ENCODE measurements at places on chromosomes 7 and 10. TPM values are rescaled to one million over a fixed set of nuclear protein-coding genes. Genes with fewer than 3 reads are reported as not detected.

GRCh38 chr10:103768345-103768744 is 87.0 kb downstream of the SH3PXD2A start:
- H3K4me1 ChIP-seq = peaks cover 33% of the 10 kb centered on the region
- no peak for DNase-seq
- no peaks in the 10 kb centered on the region for H3K27me3 ChIP-seq
- no peak overlapping the region for H3K27ac ChIP-seq

GRCh38 chr7:129047761-129048160 is 7.2 kb downstream of the TNPO3 start:
- peaks cover 3% of the 10 kb centered on the region for H3K36me3 ChIP-seq
- no peaks in the 10 kb centered on the region for H3K4me1 ChIP-seq
- no peaks in the 10 kb centered on the region for H3K27me3 ChIP-seq
- no peak for DNase-seq
- H3K4me3 ChIP-seq = no peak overlapping the region
- no peak overlapping the region for H3K27ac ChIP-seq

GRCh38 chr10:4437061-4437460 is 388.9 kb upstream of the AKR1E2 start:
- no peaks in the 10 kb centered on the region for H3K36me3 ChIP-seq
- no peak for DNase-seq
- H3K27me3 ChIP-seq = no peaks in the 10 kb centered on the region
- H3K4me1 ChIP-seq = no peaks in the 10 kb centered on the region
- no peak overlapping the region for H3K4me3 ChIP-seq

DNA sequence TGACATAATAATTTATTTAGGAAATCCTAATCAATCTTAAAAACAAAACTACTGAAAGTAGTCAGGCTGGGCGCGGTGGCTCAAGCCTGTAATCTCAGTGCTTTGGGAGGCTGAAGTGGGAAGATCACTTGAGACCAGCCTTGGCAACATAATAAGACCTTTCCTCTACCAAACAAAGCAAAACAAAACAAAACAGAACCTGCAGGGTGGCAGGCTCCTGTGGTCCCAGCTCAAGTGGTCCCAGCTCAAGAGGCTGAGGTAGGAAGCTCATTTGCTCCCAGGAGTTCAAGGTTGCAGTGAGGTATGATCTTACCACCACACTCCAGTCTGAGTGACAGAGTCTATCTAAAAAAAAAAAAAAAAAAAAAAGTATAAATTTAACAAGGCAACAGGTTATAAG is 748.0 kb downstream of the CNTNAP2 start:
- no peaks in the 10 kb centered on the region for H3K4me1 ChIP-seq
- H3K36me3 ChIP-seq = no peaks in the 10 kb centered on the region
- no peak overlapping the region for H3K4me3 ChIP-seq
- no peak overlapping the region for H3K27ac ChIP-seq
- H3K27me3 ChIP-seq = no peaks in the 10 kb centered on the region

GRCh38 chr10:61487506-61487905 is 34.3 kb upstream of the TMEM26 start:
- H3K4me1 ChIP-seq = no peaks in the 10 kb centered on the region
- no peak overlapping the region for H3K4me3 ChIP-seq
- no peaks in the 10 kb centered on the region for H3K36me3 ChIP-seq
- no peak overlapping the region for H3K27ac ChIP-seq

DNA sequence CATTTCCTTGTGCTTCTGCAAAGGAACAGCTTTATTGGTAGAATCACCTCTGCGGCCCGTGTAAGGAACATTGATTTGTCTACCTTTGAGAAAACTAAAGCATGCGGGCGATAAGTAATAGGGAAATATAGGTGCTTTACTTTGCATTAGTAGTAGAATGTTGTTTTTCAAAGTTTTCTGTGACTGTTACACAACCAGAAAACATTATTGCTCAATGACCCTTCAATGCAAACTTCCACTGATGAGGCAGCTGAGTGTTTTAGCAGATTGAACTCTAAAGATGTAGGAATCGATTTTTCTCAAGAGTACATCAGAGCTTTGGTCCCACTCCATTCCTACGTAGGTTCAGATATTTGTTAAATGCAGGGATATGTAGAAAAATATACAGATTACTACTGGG is 427.8 kb downstream of the DNAJB9 start:
- H3K4me3 ChIP-seq = no peak overlapping the region
- H3K27ac ChIP-seq = no peak overlapping the region
- no peak for DNase-seq
- H3K4me1 ChIP-seq = no peaks in the 10 kb centered on the region
- no peaks in the 10 kb centered on the region for H3K27me3 ChIP-seq

DNA sequence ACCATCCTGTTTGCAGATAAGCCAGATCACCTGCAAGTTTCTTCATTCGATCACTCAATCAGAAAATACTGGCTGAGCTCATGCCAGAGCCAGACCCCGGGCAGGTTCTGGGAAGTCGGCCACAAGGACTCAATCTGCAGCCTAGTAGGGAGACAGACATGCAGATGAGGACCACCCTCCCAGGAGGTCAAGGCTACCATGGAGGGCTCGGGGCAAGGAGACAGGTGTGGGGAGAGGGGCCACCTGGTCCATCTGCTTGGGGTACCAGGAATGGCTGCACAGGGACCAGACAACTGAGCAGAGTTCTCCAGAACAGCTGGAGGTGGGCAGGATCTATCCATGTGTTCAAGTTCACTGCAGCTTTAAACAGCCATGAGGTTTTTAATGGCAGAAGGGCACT is 16.8 kb upstream of the CPXM2 start:
- H3K36me3 ChIP-seq = no peaks in the 10 kb centered on the region
- H3K4me1 ChIP-seq = no peaks in the 10 kb centered on the region
- H3K4me3 ChIP-seq = no peak overlapping the region
- no peaks in the 10 kb centered on the region for H3K27me3 ChIP-seq

- DNase-seq = no peak
- H3K27me3 ChIP-seq = no peaks in the 10 kb centered on the region
- no peaks in the 10 kb centered on the region for H3K4me1 ChIP-seq
- no peak overlapping the region for H3K27ac ChIP-seq
- no peak overlapping the region for H3K4me3 ChIP-seq
Observed at GRCh38 chr10:4013651-4014121, 228.7 kb upstream of the KLF6 start.

DNA sequence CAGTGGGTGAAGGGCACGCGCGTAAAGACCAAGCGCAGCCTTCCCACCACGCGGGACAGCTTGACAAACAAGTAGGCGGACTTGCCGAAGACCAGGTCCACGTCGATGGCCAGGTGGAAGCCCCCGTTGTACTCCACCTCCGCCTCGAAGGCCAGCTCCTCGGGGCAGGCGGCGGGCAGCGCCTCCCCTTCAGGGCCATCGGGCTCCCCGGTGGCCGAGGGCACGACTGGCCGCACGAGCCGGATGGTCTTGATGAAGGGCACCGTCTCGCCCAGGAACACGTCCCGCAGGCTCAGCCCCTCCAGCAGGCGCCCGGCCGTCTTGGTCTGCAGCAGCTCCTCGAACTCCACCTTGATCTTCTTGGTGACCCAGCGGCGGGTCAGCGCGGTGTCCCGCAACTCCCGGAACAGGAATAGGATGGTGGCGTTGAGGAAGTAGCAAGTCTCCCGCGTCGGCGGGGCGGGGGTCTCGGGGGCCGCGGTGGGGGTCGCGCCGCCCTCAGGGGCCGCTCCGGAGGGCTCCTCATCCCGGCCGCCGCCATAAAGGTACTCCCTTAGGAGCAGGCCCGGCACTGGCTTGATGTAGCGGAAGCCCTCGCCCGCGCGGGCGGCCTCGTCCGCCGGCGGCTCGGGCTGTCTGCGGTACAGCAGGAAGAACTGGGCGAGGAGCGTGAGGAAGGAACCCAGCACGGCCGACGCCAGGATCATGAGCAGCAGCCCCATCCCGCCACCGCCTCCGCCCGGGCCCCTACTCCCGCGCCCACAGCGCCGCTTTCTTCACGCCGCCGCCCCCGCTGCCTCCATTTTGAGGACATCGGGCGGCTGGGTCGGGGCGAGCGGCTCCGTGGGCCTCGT is 507 bp downstream of the PDZD8 start:
- peak; percentile 42 for DNase-seq
- H3K27me3 ChIP-seq = peaks cover 5% of the 10 kb centered on the region
- peaks cover 3% of the 10 kb centered on the region for H3K4me1 ChIP-seq
- peak overlapping the region; percentile 83 for H3K4me3 ChIP-seq

GRCh38 chr10:79139124-79139835 is 70.5 kb downstream of the ZMIZ1 start:
- peaks cover 31% of the 10 kb centered on the region for H3K36me3 ChIP-seq
- H3K4me1 ChIP-seq = peaks cover 54% of the 10 kb centered on the region
- no peaks in the 10 kb centered on the region for H3K27me3 ChIP-seq
- peak overlapping the region; percentile 83 for H3K27ac ChIP-seq

GRCh38 chr7:100477871-100478267 is 1.1 kb downstream of the TSC22D4 start:
- H3K4me1 ChIP-seq = peaks cover 12% of the 10 kb centered on the region
- peak overlapping the region; percentile 76 for H3K27ac ChIP-seq
- H3K27me3 ChIP-seq = no peaks in the 10 kb centered on the region
- no peak for DNase-seq
- H3K36me3 ChIP-seq = peaks cover 2% of the 10 kb centered on the region

DNA sequence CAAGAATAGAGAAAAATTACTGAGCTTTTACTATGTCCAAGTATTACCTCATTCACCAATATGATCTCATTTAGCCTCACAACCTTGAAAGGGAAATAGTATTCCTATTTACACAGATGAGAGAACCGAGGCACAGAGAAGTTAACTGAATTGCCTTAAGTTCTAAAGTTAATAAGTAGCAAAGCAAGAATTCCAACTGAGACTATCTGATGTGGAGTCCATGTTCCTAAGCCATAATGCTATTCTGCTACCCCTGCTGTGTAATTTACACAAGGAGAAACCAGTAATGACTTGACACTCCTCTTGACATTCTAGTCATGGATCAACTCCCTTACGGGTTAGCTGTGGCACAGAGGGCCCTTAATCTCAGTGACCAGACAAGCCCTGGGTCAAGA is 60.7 kb downstream of the ABCB4 start:
- no peaks in the 10 kb centered on the region for H3K36me3 ChIP-seq
- no peaks in the 10 kb centered on the region for H3K27me3 ChIP-seq
- no peak overlapping the region for H3K27ac ChIP-seq
- H3K4me1 ChIP-seq = peaks cover 6% of the 10 kb centered on the region
- no peak for DNase-seq
- no peak overlapping the region for H3K4me3 ChIP-seq

DNA sequence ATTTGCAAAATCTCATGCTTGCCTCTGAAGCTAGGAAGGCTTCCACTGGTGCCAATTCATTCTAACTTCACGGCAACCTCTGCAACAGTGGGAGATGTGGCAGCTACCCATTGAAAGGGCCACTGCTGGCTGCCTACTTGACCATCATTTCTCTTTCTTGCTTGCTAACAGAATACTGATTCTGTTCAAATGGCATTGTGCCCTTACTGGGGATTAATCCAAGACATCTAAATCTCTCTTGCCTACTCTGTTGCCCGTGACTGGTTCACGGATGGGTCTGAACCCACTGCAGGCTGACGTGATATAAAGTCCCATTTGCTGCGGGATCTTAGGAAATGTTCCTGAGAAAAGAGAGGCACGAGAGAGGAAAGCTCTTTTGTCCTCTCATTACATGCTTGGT is 51.3 kb upstream of the GSDME start:
- no peak for DNase-seq
- no peak overlapping the region for H3K4me3 ChIP-seq

- H3K4me1 ChIP-seq = peaks cover 2% of the 10 kb centered on the region
- H3K27ac ChIP-seq = no peak overlapping the region
- no peak for DNase-seq
- H3K36me3 ChIP-seq = no peaks in the 10 kb centered on the region
- no peaks in the 10 kb centered on the region for H3K27me3 ChIP-seq
Observed at GRCh38 chr7:75896803-75897327, 18.0 kb downstream of the RHBDD2 start.

TAS2R3 gene
- 1.3 TPM for total RNA-seq

CCM2 gene
- 40.6 TPM for total RNA-seq

IFIT1B gene
- not detected for total RNA-seq

LRRC18 gene
- 0.66 TPM for total RNA-seq

PDE6C gene
- total RNA-seq = not detected

SKIDA1 gene
- total RNA-seq = 0.51 TPM

GIGYF1 gene
- 14.4 TPM for total RNA-seq

ABCB1 gene
- total RNA-seq = 0.77 TPM

ARHGAP12 gene
- 63.1 TPM for total RNA-seq

AKR1D1 gene
- total RNA-seq = not detected

FGL2 gene
- 97.6 TPM for total RNA-seq

CTAGE4 gene
- 0.17 TPM for total RNA-seq

RASSF4 gene
- total RNA-seq = 11.4 TPM

PRXL2A gene
- 13.9 TPM for total RNA-seq

C10orf105 gene
- under 0.01 TPM for total RNA-seq

SEMA3D gene
- 12.1 TPM for total RNA-seq

ACHE gene
- under 0.01 TPM for total RNA-seq

ODAD2 gene
- total RNA-seq = 1.5 TPM

Measured in fibroblast of lung (primary cell).